ENCODE measurements at places on chromosomes 6 and 20. TPM values are rescaled to one million over a fixed set of nuclear protein-coding genes. Genes with fewer than 3 reads are reported as not detected.

The WFDC5 gene
- 1.6 TPM for total RNA-seq

The NT5DC1 gene
- total RNA-seq: 46.0 TPM

The GMPR gene
- 22.5 TPM for total RNA-seq

The LPIN3 gene
- 16.3 TPM for total RNA-seq

The AVP gene
- total RNA-seq: not detected

The PACSIN1 gene
- not detected for total RNA-seq

The SLCO4A1 gene
- total RNA-seq: 72.4 TPM

The STX7 gene
- 97.2 TPM for total RNA-seq

The WASF1 gene
- total RNA-seq: 4.3 TPM

The PET117 gene
- 10.6 TPM for total RNA-seq

The SLC4A11 gene
- total RNA-seq: 5.0 TPM

The GABRR1 gene
- total RNA-seq: not detected

The FRS3 gene
- 5.9 TPM for total RNA-seq

The ADGRF4 gene
- total RNA-seq: not detected

The OR2J2 gene
- total RNA-seq: not detected

The TRIM10 gene
- total RNA-seq: not detected

The ZNF165 gene
- 2.2 TPM for total RNA-seq

The TMEM74B gene
- total RNA-seq: 15.8 TPM

The SLC17A9 gene
- 10.4 TPM for total RNA-seq

The C6orf141 gene
- total RNA-seq: 4.1 TPM

The KIFC1 gene
- 2.7 TPM for total RNA-seq

The PCK1 gene
- not detected for total RNA-seq

The FAM217A gene
- total RNA-seq: not detected

The OOEP gene
- not detected for total RNA-seq

The SSTR4 gene
- total RNA-seq: 0.35 TPM

The ANKRD6 gene
- 17.7 TPM for total RNA-seq

The UST gene
- total RNA-seq: 11.8 TPM

The FILIP1 gene
- total RNA-seq: 17.4 TPM

The SCRT2 gene
- total RNA-seq: not detected

The EDEM2 gene
- total RNA-seq: 45.4 TPM

The LBP gene
- total RNA-seq: not detected

The SLC13A3 gene
- 2.0 TPM for total RNA-seq

The TOX2 gene
- total RNA-seq: 16.3 TPM

The CRYBG1 gene
- 27.9 TPM for total RNA-seq

The CTAGE9 gene
- total RNA-seq: not detected

The ARHGAP18 gene
- 57.9 TPM for total RNA-seq

The POU5F1 gene
- total RNA-seq: 5.0 TPM

The ZDHHC14 gene
- 9.3 TPM for total RNA-seq

The PBX2 gene
- total RNA-seq: 89.2 TPM

The RSPH9 gene
- total RNA-seq: 2.6 TPM

Measured in lower lobe of right lung (tissue), 2 donors.